Stimulated activated CD8-positive, alpha-beta memory T cell treated with anti-CD3 and anti-CD28 coated beads, Interleukin-15, amount 100 ng/mL, for 4 hours (primary cell): ENCODE measurements at places on chromosomes 1 and 21.

GRCh38 chr1:217747156-217747769 is 116.1 kb downstream of the SPATA17 start:
- DNase-seq: no peak

DNA sequence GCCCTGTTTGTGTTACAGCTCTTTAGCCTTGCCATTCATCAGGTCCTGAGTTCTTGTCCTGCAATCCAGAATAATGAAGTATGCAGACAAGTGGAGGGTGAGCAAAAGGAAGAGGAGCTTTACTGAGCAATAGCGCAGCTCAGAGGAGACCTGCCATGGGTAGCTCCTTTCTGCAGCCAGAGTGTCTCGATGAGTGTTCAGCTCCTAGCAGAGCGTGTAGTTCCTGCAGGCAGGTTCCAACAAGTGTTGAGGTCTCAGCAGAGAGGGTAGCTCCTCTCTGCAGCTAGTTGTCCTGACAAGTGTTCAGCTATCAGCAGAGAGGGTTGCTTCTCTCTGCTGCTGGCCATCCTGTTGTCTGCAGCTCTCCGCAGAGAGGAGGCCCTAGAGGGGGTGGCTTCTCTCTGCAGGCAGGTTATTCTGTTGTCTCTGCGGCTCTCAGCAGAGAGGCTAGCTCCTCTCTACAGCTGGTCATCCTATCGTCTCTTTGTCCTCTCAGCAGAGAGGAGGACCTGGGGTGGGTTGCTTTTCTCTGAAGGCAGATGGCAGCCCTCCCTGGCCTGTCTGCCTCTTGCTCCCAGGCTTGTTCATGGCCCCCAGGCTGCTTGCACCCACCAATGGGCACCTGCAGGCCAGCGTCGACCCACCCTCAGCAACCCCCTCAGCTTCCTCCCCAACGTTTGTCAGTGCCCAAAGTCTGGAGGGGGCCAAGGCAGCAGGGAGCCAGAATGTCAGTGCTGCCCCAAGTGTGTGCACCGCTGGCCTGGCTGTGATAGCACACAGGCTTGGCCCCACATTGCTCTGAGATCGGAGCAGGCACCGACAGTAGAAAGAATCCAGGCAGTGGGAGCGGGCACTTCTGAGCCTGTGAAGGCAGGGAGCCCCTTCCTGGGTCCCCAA is 112.5 kb upstream of the RUNX3 start:
- DNase-seq: no peak

- no peak for DNase-seq
Measured at GRCh38 chr1:203112475-203112874, 15.1 kb upstream of the ADORA1 start.

GRCh38 chr1:36557041-36558000 is 74.6 kb upstream of the CSF3R start:
- no peak for DNase-seq

DNA sequence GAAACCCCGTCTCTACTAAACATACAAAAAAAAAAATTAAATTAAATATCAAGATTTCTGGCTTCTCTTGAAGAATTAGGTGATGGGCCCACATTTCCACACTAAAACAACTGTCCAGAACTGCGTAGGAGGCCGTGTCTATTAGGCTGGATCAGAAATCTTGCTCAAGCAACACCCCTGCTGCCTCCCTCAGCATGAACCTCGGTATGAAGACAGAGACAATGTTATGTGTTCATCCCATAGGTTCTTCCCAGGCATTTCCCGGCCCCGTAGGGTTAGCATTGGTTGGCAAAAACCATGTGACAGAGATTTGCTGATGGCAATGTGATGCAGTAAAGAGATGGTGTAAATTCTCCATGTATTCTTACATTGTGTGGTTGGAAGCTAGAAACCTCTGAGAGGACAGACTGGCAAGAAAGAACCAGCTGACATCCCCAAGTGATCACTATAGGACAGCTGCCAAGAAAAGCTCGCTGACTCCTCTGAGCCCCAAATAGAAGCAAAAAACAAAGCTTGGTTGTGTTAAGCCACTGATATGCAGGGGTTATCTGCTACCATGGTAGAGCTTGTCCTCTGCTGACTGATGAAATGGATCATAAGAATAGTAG is 34.5 kb downstream of the EBNA1BP2 start:
- DNase-seq: no peak

DNA sequence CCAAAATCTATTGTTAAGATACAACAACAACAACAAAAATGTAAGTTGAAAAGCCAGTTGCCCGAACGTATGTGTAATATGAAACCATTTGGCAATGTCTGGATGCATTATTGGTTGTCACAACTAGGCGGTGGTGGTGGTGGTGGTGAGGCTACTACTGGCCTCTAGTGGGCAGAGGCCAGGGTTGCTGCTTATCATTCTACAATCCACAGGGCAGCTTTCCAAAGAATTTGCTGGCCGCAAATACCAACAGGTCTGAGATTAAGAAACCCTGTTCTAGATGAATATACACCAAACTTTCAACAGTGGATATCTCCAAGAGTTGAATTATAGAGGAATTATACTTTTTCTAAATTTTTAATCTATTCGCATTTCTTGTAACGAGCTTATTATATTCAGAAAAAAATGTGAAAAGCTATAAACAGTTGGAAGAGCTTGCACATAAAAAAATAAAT is 26.8 kb upstream of the ZNF697 start:
- no peak for DNase-seq

- DNase-seq: no peak
Measured at GRCh38 chr1:231395998-231396390, 26.1 kb downstream of the EGLN1 start.

DNA sequence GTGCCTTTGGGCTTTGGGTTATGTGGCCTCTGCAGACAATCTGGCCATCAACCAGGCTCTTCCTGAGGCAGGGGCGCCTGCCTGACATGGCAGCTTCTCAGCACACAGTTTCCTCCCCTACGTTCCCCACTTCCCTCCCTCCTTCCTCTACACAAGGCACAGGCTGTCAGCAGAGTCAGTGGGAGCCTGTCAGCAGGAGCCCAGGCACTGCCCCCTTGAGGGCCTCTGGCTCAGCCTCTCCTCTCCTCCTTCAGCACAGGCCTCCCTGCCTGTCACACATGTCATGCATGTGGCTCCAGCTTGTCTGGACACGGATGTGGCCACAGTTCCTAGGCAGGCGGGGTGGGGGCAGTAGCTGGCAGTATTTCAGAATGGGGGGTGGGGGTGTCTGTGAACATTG is 52.2 kb upstream of the ARTN start:
- DNase-seq: no peak

DNA sequence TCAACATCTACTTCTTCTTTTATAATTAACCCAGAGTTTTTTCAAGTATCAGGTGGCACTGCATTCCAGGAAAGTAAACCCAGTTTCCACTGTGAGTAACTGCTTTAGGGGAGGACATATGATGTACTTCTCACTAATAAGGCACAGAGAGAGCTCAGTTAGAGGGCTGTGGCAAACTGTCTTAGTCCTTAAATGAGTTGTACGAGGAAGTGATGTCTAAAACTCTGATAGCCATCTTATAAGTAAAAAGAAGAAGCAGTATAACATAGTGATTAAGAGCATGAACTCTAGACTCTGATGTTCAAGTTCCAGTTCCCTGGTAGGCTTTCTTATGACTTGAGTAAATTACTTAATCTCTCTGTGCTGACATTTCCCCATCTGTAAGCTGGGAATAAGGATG is 58.7 kb upstream of the PTGS2 start:
- DNase-seq: no peak

DNA sequence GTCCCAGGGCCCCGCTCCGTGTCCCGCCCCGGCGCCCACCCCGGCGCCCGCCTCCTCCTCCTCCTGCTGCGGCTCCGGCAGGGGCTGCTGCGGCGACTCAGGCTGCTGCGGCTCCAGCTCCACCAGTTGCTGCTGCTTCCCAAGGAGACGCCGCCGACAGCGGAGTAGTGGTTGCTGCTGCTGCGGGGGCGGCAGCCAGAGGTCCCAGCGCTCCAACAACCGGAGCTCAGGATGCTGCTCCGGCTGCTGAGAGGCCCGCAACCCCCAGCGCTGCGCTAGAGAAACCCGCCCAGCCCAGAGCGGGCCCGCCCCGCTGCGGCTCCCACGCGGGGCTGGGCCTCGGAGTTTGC is 1.1 kb downstream of the CRCT1 start:
- DNase-seq: no peak

DNA sequence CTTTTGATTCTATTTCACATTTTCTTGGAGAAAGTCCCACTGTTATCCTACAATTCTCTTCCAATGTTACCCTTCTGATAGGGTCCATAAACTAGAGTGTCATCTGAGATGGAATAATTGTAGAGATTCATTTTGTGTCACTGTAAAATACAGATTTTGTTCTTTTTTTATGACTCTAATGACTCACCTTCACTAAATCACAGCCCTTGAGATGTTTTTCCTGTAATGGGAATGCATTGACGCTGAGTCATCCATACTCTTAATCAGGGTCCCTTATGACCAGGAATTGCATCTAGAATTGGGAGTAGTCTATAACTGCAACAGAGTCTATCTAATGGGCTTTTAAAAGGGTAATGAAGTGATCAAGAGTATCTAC is 315.5 kb downstream of the TGFB2 start:
- DNase-seq: no peak
